ENCODE measurements at places on chromosomes 7 and 10.

GRCh38 chr10:125708971-125709503, 10.5 kb upstream of the EDRF1 start:
- DNase-seq = no peak

DNA sequence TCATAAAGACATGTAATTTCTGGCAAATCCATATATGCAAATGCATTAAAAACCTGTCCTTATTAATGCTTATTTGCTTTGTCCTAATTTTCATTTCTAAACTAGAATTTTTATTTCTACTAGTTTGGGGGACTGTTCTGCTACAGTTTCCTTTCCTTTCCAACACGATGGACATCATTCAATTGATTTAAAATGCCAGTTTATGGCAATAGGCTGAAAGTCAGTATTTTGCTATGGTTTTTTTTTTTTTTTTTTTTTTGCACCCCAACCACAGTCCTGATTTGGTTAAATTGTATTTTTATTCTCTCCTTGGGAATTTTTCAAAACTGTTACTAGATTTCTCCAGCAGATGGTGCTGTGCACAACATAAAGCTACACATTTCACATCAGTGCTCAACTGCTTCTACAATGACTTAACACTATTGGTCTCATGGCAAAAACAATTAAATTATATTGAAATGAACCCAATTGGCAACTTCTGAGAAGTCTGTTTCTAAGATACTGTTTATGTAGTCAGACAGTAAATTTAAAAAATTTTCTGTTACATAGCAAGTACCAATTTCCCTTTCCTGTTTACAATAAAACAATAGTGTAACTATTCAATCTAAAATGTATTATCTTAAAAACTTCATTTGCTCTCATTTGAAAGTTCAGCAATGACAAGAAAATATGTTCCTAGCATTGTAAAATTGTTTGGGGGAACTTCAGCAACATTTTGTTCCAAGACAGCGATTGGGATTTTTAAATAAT, 193.8 kb upstream of the CCDC6 start:
- no peak for DNase-seq

DNA sequence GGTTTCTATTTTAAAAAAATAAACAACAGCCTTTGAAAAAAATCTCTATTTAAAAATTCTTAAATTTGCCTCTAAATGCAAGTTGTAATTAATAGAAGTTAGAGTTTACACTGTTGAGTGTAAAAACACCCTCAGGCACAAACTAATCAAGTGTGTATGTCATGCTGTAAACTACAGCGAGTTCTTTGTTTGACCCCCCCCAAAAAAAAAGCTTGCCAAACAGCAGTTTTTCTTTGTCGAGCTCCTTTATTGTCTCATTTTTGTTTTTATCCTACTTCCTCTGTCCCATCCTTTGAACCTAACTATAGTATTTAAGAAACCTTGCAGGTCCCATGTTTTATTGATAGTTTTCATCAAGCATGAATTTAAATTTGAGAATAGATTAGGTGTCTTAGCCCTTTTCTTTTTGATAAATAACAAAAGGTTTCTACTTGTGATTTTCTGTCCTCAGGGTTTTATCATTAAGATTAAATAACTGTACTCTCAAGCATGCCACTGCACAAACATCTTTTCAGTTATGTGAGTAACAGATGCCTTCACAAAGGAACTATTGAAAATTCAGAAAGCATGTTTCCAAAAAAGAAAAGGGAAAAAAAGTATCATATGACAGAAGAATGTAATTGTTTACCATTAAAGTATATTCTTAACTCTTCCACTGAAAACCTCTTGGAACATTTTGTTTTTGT, 176.0 kb downstream of the ARID5B start:
- no peak for DNase-seq

- no peak for DNase-seq
These were observed 25.4 kb downstream of the FBH1 start for GRCh38 chr10:5915451-5915850.

GRCh38 chr10:99427566-99428190, 2.7 kb downstream of the GOT1 start:
- no peak for DNase-seq

GRCh38 chr10:122054048-122055025, 65.4 kb downstream of the TACC2 start:
- no peak for DNase-seq

- DNase-seq = no peak
These were observed 1.7 kb downstream of the PLEKHS1 start for GRCh38 chr10:113753020-113753692.

- DNase-seq = no peak
These were observed 17.9 kb downstream of the ENKUR start for GRCh38 chr10:24998044-24998443.

- no peak for DNase-seq
These were observed at the start of gene BLNK for GRCh38 chr10:96271016-96271815. TSS of gene BLNK (minus strand) at chr10:96271569. CDS start at chr10:96271398, 171 bp downstream.

- no peak for DNase-seq
These were observed 294.3 kb downstream of the CTNNA3 start for GRCh38 chr10:67401711-67402110.

GRCh38 chr7:92425311-92425947, 21.9 kb upstream of the GATAD1 start:
- no peak for DNase-seq

DNA sequence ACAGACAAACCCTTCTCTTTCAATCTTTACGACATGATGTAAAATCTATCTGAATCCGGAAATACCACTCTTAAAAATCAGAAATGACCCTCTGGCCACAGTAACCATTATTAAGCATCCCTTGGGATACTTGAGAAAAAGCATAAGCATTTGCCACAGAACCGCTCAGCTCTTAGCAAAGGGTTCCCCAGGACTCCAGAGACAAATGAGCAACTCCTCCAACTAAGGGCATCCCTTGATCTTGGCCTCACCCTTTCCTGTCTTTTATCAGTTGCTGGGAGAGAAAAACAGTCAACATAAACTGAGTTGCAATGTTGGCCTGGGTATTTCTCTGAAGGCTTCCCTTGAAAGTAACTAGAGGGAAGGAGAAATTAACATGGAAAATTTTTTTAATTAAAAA, 3.5 kb downstream of the PDLIM1 start:
- DNase-seq = no peak

GRCh38 chr10:32963096-32963495, 5.1 kb upstream of the ITGB1 start:
- no peak for DNase-seq

GRCh38 chr7:32658034-32658433, 162.7 kb downstream of the AVL9 start:
- DNase-seq = no peak

- DNase-seq = no peak
These were observed 423.2 kb downstream of the POM121L12 start for GRCh38 chr7:53458636-53459035.

DNA sequence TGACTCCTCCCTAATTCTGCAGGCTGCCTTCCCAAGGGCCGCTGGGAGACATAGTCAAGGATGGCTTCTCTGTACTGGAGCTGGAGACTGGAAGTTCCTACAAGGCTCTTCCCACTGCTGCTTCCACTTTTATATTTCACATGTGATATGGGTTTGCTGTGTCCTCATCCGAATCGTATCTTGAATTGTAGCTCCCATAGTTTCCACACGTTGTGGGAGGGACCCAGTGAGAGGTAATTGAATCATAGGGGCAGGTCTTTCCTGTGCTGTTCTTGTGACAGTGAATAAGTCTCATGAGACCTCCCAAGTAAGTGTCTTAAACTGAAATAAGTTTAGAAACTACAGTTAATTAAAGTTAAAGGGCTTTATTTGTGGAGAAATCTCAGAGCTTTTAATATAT, 47.0 kb upstream of the BICC1 start:
- DNase-seq = no peak

DNA sequence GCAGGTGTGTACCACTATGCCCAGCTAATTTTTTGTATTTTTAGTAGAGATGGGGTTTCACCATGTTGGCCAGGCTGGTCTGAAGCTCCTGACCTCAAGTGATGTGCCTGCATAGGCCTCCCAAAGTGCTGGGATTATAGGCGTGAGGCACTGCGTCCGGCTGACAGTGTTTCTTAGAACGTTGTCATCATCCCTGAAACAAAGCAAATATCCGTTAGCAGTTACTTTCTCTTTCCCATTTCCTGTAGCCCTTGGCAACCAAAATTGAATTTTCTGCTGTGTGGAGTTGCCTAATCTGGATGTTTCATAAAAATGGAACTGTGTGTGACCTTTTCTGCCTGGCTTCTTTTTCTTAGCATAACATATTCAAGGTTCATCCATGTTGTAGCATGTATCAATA, 22.4 kb downstream of the ZNF33A start:
- DNase-seq = no peak

DNA sequence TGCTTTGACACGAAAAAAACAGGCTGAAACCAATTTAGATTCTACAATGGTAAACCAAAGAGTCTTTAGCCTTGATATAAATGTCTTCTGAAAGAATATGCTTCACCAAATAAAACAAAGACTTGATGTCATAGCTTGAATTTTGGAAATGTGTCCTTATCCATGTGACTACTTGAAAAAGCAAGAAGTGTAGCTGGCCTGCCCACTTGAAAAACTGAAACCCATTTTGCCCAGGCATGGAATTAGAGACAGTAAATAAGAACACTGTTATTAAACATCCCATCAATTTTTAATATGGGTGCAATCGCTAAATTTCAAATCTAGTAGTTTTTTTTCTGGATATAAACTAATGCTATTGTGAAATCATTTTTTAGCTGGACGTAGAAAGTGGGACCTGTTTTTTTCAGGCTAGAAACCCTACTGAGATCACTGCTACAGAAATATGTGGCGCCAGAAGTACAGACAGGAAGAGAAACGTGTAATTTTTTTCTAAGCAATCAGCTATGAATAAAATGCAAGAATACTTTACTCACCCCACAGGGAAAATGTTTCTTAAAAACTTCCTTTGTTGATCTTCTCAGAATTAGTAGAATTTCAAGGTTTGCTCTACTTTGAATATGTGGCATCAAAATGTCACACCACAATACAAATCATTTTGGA, 56.7 kb downstream of the PIP4K2A start:
- DNase-seq = no peak

- no peak for DNase-seq
These were observed 44.3 kb downstream of the OGDH start for GRCh38 chr7:44650772-44651171.

DNA sequence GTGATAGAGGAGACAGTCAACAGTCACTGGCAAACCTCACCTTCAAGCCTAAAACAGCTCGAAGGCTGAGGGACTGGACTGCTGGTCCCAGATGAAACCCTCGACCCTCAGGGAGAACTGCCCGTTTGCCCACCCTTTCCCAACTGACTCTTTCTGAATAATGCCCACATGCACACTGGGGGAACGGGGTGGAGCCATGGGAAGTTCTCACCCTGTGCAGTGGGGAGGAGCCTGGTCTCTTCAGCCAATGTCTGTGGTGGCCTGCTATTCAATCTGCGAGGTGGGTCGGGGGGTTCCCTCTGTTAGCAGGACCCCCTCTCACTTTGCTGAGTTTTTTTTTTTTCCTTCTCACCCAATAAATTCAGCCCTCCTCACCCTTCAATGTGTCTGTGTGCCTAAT, 14.5 kb downstream of the TOMM7 start:
- DNase-seq = no peak

DNA sequence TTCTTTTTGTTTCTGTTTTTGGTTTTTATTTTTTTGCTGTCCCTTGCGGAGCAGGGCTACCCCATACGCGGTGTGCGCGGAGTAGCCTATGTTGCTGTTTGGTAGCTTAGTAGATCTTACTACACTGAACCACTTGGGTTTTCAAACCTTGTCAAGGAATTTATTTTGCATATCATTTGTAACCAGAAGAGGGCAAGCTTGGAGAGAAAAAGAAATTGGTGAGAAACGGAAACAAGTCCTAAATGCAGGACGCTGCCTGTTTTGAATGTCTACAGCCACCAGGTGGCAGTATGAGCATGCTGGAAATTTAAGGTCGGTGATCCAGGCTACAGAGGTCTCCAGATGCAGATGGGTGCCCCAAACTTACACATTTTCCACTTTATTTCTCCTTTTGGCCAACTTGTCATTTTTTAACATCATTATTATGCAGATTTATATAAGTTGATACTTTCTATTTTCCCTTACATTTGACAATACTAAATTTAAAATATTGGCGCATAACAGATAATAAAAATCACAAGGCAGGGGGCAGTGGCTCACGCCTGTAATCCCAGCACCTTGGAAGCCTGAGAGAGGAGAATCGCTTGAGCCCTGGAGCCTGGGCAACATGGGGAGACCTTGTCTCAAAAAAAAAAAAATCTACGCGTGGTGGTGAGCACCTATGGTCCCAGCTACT, 15.3 kb upstream of the TRA2A start:
- DNase-seq = peak; percentile 55

- DNase-seq = no peak
These were observed 15.3 kb upstream of the SUN1 start for GRCh38 chr7:816751-817671.

DNA sequence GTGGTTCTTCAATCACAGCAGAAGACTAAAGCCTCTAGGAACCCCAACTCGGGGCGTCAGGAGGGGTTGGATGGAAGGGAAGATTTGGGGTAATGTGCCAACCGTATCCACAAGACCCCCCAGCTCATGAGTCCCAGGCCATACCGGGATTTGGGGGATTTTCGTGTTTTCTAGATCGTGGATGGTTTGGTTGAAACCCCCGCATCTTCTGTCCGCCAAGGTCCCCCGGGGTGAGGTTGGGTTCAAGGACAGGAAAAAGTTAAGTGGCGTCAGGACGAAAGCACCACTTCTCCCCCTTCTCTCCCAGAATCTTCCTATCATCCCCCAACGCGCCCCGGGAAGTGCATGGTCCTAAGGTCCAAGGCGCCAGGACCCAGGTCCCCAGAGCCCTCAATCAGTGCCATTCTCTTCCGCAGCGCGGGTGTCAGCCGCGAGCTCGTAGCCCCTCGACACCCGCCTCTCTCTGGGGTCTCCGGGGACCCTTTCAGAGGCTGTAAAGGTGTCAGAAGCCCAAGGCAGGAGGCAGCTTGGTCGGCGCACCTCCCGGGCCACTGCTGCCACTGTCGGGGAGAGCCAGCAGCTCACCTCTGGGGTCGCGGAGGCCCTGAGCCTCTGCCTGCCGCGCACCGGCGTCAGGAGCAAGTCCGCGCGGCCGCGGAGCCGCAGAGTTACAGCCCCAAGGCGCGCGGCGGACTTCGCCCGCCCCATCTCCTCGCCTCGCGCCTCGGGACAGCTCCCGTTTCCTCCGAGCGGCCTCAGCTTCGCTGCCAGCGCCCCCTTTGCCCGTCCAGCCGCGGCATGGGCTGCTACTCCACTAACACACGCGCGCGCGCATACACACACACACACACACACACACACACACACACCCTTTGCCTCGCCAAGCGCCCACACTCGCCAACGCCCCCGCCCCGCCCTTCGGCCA, 1.5 kb downstream of the MKX start:
- DNase-seq = no peak

GRCh38 chr10:59180689-59181270, 4.3 kb downstream of the PHYHIPL start:
- DNase-seq = no peak

GRCh38 chr10:71475243-71475871, 78.6 kb downstream of the CDH23 start:
- DNase-seq = no peak

DNA sequence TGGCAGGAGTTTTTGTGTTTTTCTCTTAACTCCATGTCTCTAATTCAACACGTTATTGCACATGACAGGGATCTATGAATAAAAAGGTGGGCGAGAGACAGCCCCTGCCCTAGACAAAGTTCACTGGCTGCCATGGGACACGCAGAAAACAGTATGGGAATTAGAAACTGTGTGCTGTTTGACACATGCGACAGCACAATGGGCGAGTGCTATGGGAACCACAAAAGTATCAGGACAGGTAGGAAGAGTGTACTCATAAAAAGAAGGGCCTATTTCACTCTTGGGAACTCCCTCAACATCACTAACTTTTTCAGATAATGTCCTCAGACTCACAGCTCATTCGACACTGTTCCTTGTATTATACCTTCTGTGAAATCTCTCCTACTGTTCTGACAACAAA, 45.7 kb downstream of the MINDY3 start:
- no peak for DNase-seq

- DNase-seq = no peak
These were observed 309.7 kb downstream of the EXOC4 start for GRCh38 chr7:133562621-133563020.
